ENCODE measurements at places on chromosomes 5 and 9.

- DNase-seq, result no peak
Observed at GRCh38 chr5:88693071-88693932, 189.7 kb downstream of the MEF2C start.

- no peak for DNase-seq
Observed at GRCh38 chr5:142069606-142070399, 38.8 kb upstream of the NDFIP1 start.

- no peak for DNase-seq
Observed at GRCh38 chr5:141657937-141658545, 6.8 kb upstream of the FCHSD1 start.

DNA sequence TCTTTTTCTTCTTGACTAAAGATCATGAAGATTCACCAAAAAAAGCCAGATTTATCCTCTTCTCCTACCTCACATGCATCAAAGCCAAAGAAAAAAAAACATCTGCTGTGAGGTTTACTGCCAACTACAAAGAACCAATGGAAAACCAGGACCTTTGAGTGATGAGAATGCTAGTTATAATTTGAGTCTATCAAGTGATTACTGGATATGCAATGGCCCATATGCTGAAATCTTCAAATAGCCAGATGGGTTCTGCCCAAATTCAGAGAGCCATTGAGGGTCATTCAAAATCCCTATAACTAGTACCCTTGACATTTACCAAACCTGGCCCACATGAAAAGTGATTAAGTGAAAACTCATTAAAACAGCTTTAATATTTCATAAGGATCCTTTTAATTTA lies 78.4 kb upstream of the ACO1 start:
- no peak for DNase-seq

GRCh38 chr9:27125936-27126335 lies 16.9 kb downstream of the TEK start:
- no peak for DNase-seq

DNA sequence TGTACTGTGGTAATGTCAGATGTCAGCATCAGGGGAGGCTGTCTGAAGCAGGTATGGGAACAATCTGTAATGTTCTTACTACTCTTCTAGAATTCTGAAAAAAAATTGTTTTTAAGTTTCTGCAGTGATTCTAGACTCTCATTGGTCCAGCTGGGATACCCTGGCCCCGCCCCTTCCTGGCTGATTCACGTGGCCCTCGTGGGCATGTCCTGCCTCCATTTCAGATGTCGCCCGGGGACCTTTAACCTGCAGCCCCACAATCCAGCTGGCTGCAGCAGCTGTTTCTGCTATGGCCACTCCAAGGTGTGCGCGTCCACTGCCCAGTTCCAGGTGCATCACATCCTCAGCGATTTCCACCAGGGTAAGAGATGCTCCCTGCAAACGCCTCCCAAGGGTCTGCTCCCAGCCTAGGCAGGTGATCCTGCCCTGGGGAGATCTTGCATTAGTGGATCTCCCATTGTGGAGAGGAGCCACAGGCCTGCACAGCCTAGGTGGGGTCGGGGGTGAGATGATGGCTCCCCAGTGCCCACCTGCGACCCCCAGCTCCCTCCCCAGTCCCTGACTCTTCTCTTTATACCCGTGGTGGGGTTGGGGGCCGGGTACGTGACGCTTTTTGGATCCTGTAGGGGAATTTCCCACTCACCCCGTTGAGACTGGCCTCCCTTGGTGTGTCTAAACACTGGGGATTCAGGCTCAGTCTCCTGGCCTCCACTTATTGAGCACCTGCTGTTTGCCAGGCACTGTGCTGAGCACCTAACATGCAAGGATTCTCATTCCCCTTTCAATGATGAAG lies 36.5 kb downstream of the LAMC3 start:
- no peak for DNase-seq

GRCh38 chr5:76690704-76691466 lies 25.0 kb upstream of the F2R start:
- no peak for DNase-seq

DNA sequence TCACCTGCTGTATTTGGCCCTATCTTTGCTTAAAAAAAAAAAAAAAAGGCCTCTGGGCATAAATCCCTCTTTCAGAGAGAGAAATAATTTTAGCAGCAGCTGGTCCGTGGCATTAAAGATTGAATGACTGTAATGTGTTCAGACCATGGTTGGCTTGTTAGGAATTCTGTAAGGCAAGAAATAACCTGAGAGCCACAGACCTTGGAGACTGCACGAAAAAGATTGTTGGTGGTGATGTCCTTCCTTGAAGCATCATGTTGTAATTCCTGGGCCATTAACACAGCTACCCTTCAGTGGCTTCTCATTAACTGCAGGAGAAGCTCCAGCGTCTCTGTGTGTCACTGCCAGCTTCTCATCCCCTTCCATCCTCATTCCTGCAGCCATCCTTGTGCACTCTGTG lies 79.0 kb downstream of the SGCD start:
- DNase-seq, result no peak

GRCh38 chr9:109780453-109781033 lies 545 bp downstream of the PALM2AKAP2 start:
- DNase-seq, result peak; percentile 58

- no peak for DNase-seq
Observed at GRCh38 chr5:179122411-179123108, 62.4 kb downstream of the ZNF354C start.

DNA sequence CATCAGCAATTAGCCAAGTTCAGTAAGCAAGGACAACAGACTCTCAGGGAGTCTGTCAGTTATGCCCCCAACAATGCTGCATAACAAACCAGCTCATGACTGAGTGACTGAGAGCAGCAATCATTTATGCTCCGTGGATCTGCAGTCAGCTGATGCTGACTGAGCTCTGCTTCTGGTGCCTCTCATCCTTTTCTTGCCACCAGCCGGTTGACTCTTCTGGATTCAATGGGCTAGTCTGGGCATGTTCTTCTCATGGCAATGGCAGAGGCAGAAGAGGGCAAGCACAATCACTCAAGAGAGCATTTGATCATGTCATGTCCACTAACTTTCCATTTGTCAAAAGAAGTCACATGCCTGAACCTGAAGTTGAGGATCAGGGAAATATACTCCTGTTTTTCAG lies 157.0 kb upstream of the NTRK2 start:
- DNase-seq, result no peak

- DNase-seq, result no peak
Observed at GRCh38 chr9:121727295-121728020, 76.0 kb downstream of the DAB2IP start.

DNA sequence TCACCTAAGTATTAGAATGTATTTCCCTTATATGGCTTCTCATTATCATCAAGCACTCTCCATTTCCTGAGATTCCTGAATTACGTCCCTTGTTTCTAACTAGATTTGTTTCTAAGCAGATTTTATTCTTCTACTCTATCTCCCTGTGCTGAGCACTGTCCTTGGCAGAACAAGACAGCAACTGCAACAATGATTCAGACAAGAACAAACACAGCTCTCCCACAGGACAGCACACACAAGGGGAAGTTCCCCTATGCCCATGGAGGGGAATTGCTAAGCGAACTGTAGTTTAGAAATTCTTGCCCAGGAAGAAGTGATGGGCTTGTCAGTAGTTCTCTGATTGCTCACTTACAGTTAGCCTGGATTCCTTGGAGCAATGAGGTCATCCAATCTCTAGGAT lies 759.9 kb downstream of the DTWD2 start:
- no peak for DNase-seq

GRCh38 chr9:72814083-72814597 lies 138.7 kb downstream of the ALDH1A1 start:
- no peak for DNase-seq

- no peak for DNase-seq
Observed at GRCh38 chr9:22056402-22056801, 47.3 kb upstream of the CDKN2B start.

DNA sequence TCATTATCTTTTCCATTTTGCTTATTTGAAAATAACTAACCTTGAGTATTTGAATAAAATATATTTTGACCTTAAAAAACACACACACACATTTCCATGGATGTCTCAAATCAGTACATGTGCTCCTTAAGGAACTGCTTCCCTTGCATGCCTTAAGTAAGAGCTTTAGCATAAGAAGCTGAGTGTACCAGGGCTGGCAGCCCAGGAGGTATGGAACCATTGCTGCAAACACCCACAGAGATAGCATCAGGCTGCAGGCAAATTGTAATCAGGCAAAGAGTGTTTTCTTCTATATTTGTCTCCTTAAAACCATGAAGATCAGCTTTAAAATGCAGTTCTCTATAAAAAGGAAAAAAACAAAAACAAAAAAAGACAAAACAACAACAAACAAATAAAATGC lies 160.6 kb downstream of the PLK2 start:
- DNase-seq, result no peak

DNA sequence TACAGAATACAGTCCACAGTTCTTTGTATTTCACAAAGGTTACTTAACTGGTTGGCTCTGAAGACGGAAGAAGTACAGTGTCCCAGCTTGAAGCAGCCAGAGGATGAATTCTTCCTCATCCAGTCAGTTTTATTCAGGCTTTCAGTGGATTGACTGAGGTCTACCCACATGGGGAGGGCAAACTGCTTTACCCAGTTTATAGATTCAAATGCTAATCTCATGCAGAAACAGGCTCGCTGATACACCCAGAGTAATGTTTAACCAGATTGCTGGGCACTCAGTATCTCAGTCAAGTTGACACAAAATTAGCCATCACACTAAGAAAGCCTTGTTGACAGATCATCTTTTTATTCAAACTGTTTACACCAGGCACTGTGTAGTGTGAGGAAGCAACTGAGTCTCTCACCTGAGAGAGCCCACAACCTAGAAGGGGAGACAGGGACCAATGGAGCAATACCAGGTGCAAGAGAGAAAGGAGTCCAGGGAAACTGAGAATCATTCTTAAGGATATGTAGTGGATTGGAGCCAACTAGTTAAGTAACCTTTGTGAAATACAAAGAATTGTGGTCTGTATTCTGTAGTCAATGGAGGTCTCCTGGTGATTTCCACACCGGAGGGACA lies 15.9 kb downstream of the LRRC70 start:
- no peak for DNase-seq

GRCh38 chr5:151027961-151028479 lies 7.6 kb downstream of the GPX3 start:
- DNase-seq, result no peak

DNA sequence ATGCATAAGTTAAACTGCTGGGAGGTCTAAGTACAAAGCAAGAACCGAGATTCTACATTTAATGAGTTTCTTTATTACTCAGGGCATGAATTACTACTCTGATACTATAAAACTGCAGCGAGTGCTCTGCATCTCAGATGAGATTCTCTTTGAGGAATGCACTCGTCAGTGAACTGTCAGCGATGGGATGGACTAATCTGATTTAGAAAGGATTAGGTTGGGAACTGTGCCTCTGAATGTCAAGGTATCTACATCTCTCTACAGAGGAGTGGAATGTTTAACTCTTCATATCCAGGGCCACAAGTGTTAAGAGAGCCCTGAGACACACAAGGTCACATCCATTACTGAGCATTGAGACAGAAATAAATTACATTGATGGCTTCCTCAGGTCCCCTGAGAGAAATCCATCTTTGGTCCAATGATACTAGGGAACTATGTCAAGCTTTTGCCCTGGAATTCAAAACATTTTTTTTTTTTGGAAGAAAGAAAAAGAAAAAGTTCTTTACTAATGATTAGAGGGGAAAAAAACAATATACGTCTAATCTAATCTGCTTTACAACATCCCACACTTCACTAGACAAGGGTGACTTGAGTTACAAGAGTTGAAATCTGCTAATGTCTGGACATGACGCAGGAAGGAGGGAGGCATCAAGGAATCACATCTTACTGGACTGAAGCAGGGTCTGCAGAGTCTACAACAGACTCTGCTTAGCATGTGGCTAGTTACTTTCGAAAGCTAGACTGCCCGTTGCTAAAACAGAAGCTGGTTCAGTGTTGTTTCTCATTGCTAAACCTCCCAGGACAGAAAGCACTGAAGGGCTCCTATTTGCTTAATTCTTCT lies 270.0 kb upstream of the TLE4 start:
- DNase-seq, result no peak

DNA sequence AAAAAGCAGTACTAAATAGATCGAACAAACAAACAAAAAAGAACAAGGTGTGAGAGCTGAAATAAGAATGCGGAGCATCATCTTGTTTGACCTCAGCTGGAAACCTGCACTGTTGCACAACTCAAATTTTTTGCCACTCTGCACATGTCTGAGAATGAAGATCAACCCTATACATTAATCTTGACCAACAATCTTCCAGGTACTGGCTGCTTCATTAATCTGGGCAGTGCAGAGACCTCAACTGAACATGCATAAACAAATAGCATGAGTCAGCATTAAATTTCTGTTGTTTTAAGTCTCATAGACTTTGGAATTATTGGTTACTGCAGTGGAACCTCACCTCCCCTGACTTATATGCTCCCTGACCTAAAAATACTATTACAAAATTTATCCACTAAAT lies 114.6 kb upstream of the FTMT start:
- DNase-seq, result no peak

DNA sequence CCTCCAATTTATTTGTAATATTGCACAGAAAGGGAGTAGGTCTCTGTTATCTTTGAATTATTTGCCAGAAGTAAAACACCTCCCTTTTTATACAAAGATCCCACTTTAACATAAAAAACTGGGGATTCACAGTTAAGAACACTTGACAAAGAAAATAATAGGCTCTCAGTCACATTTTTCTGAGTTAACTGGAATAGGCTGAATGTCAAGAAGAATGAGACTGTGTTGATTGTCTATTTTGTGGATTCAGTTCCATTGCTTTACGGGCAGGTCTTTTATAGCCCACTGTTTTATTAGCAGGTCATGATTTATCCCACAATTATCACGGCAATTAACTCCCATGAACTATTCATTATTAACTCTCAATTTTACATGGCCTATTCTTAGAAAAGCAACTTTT lies 427.4 kb downstream of the CTNND2 start:
- DNase-seq, result no peak

GRCh38 chr9:127316586-127317323 lies 52.2 kb downstream of the GARNL3 start:
- no peak for DNase-seq

DNA sequence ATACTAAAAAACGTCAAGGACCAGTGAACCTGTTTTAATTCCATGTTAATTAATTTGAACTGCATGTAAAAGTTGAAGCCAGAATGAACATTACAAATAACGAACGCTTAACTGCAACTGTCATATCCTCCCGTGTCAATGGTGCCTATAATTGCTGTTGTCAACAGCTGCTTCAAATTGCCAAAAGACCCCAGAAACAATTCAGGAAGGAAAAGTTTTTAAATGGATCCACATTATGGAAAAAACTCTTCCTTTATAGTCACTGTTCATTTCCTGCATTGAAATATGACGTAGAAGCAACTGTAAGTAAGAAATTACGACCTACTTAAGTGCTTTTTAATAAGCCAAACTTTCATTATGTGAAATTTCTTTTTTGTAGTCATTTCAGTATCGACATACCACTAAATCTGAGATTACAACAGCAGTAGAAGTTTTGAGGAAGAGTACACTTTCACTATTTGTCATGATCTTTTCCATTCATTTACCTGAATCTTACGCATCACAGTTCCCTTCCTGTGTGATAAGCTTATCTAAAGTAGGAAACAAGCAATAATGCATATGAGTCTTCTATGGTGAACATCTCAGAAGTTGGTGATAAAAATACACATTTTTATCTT lies 37.8 kb downstream of the MEF2C start:
- no peak for DNase-seq

- DNase-seq, result no peak
Observed at GRCh38 chr5:88830567-88830966, 52.4 kb downstream of the MEF2C start.

Measured in NCI-H1417 (cell line).